Keratinocyte (primary cell): ENCODE measurements at places on chromosomes 6 and 20. TPM values are rescaled to one million over a fixed set of nuclear protein-coding genes. Genes with fewer than 3 reads are reported as not detected.

GRCh38 chr6:18527836-18528743 is 140.9 kb downstream of the RNF144B start:
- no peak for DNase-seq

DNA sequence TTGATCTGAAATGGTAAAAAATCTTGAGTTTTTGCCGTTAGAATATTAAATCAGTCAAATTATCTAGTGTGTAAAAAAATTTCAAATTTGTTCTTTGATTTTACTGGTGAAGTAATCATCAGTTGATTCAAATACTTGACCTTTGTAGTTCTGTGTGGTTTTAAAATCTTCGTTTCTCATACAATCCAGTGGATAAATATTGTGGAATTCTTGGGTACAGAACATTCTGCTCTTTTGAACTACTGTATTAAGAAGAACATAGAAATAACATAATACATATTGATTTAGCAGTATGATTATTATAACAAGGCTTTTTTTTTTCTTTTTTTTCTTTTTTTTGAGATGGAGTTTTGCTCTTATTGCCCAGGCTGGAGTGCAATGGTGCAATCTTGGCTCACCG is 491.8 kb downstream of the CD109 start:
- no peak for DNase-seq

DNA sequence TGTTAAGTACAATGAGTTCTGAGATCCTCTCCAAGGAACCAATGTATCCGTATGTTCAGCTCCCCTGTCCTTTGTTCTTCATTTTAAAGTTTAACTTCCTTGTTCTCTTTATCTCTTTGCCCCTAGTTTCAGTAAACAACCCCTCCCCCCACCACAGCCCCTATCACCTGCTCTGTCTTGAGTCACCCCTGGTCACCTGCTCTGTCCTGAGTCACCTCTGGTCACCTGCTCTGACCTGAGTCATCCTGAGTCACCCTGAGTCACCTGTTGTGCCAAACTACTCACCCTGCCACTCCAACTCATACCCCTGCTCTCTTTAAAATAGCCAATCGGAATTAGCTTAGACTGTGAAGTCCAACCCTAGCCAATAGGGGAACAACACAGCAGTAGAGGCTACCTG is 288.7 kb upstream of the CDYL start:
- DNase-seq: peak; percentile 81

DNA sequence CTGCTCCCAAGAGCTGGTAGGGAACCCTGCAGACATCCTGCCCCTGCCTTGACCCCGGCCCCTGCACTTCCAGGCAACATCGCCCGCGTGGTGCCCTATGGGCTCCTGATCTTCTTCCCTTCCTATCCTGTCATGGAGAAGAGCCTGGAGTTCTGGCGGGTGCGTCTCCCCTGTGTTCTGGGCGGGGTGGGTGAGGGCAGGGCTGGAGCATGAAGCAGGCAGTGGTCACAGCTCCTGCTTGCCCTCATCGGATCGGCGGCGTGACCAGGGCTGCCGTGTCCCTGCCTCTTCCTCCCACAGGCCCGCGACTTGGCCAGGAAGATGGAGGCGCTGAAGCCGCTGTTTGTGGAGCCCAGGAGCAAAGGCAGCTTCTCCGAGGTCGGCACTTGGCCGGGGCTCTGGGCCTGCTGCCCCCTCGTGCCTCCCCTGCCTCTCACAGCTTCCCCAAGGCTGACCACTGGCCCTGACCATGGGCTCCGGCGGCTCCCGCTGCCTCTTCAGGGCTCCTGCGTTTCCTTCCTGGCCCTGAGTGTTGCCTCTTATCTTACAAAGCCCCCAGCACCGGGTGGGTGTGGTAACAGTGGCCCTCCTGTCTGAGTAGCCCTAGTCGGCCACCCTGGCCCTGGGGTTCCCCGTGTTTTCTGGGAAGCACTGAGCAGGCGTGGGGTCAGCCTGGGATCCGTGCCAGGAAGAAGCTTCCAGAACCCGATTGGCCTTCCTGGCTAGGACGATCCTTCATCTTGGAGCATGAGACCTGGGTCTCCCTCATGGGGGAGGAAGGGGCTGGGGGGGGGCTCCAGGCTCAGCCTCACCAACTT is 8.0 kb upstream of the TNFRSF6B start:
- DNase-seq: no peak

DNA sequence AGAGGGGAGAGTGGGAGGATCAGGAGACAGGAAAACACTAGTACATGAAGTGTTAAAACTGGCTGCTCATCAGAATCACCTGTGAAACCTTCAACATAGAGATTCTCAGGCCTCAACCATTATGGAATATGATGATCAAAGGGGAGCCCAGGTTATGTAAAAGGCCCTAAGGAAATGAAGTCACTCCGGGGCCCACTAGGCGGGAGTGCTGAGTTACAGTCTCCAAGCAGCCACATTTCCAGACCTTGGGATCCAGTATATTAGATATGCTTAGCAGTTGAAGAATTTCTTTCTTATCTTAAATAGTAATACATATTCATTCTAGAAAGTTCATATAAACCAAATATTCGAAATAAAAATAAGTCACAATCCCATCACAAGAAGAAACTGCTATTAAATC is 476.3 kb downstream of the PRKN start:
- DNase-seq: no peak

- DNase-seq: no peak
Observed at GRCh38 chr6:123169774-123170095, 173.7 kb downstream of the CLVS2 start.

DNA sequence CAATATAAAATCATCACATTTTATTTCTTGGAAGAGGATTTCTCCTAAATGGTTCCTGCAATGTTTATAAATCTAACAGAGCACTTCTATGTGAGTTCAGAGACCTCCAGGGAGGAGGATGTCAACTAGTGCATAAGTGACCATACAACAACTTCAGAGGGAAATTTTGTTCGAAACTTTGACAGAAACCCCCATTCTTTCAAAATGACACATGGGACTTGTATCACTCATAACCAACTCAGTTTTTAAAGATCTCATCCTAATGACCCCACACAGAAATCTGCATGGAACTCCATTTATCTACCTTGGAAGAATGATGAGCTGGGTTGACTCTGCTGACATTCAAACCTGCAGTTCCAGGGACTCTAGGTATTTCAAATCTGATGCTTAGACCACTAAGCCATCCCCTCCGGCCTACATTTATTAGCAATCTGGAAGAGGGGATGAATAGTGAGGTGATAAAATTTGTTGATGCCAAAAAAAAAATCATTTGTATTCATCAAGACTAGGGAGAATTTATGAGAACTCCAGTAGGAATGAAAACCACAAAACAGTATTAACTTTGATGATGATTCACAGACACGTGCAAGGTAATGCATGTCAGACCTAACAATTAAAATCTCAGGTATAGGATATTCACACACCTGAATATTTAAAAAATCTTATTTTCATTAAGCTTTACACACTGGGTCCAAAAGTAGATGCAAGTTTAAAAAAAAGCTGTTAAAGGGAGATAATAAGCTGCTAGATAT is 153.0 kb downstream of the REV3L start:
- no peak for DNase-seq

DNA sequence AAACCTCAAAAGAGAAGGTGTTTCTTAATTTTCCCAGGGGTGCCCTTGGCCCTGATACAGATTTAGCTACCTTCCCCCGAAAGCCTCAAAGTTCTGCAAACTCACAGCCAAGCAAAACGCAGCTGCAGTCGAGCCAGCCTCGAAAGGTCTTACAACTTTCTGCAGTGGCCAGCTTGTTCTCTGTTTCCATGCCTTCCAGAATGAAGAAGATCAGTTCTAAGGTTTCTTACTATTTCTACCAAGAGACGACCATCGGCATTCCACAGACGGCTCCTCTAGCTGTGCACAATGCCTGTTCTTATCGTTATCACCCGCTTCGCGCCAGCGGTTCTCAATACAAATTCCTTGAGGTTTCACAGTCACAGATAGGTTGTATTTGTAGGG is 28.5 kb upstream of the CCR6 start:
- DNase-seq: no peak

DNA sequence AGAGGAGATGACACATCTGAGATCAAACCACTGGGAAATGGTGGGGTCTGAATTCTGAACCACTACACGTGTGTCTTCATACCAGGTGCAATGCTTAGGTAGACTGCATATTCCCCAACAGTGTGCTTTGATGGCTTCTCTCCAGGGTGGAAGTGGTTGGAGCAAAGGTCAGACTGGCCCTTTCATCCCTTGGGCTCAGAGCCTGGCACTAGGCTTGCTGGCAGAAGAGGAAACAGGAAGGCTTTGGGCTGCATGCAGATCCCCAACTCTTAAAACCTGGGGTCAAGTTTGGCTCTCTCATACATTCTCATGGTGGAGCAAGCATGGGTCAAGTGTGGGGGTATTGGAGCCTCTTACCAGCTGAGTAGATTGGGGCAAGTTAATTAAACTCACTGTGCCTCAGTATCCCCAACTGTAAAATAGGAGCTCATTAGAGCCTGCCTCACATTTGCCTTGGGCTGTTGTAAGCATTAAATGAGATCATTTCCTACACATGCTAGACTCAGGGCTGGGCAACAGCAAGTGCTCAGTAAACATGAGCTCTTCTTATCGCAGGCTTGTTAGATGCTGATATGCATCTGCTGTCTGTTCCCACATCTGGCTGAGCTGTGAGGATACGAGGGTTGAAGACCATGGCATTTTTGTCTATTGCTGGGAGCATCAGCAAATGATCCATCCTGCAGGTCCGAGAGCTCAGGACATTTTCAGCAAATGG is 51.6 kb upstream of the FAM83D start:
- DNase-seq: no peak

DNA sequence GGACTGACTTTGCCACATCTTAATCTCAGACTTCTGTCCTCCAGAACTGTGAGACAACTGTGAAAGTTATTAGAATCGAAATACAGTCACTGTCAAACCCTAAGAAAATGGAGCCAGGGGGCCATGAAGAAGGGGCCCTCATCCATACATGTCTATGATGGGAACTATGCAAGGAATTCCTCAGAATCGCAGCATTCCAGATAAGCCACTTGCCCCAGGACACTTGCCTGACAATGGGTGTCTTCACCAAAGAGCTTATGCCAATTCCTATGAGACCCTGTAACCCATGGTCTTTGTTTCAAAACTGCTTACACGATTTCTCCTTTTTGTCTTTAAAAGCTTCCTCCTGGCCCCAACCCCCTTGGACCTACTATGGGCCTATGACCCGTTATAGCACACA is 90.4 kb upstream of the FOXP4 start:
- DNase-seq: no peak

DNA sequence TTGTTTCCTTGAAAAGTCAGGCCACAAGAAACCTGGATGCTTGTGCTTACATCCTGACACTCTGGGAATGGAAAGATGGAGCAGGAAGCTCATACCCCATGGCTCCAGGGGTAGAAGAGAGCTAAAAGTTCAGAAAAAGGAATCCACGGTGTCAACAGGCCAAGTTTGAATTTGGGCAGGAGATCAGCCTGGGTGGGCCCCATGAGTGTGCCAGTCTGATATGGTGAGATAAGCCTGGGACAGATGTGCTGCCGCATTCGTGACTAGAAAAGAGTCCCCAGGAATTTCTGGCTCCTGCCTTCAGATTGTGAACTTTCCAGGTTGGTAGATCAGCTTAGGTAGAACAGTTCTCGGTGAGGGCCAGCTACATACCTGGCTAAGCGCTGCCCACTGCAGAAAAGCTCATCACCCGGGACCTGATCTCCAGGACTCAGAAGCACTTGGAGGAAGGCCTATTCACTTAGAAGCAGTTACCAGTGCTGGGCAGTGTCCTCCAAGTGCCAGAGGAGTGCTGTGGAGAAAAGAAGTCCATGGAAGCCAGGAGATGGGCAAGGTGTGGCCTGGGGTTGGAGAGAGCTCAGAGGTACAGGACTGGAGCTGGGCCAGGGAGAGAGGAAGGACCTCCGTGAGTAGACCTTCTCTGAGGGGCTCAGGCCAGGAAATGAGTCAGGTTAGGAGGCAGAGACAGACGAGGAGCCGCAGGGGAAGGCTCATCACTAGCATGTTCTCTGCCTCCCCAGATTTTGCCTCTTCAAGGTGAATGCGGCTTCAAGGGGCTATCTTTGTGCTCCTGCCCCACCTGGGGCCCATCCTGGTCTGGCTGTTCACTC is at the start of gene TSPO2:
TSPO2 (plus strand) TSS at position 242 of the 830 bp plus-strand sequence; CDS start at position 761, 519 bp downstream.
- DNase-seq: no peak

- no peak for DNase-seq
Observed at GRCh38 chr20:38434301-38434741, 807 bp downstream of the SNHG17 start.

GRCh38 chr6:140050101-140050995 is 675.9 kb upstream of the CITED2 start:
- no peak for DNase-seq

DNA sequence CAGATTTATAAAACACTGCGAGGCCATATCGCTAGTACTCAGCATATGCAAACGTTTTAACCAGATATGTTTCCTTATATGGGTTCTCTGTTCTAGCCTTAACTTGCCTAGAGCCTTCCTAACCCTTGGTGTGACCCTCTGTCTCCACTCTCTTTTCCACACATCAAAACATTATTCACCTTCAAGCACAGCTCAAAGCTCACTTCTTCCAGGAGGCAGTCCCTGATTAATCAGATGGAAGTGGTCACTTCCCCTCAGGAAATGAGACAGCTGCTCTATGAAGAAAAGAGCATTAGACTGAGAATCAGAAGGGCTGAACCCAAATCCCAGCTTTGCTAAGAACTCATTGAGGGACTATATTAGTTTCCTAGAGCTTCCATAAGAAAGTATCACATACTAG is 39.8 kb upstream of the SLC17A4 start:
- no peak for DNase-seq

- DNase-seq: no peak
Observed at GRCh38 chr20:15342991-15343523, 1005.6 kb upstream of the FLRT3 start.

GRCh38 chr20:33861458-33861857 is 50.3 kb downstream of the CHMP4B start:
- no peak for DNase-seq

- no peak for DNase-seq
Observed at GRCh38 chr6:31575335-31575901, at the start of gene TNF. Gene TNF (plus strand): TSS chr6:31575565. CDS start chr6:31575742, 177 bp downstream.

DNA sequence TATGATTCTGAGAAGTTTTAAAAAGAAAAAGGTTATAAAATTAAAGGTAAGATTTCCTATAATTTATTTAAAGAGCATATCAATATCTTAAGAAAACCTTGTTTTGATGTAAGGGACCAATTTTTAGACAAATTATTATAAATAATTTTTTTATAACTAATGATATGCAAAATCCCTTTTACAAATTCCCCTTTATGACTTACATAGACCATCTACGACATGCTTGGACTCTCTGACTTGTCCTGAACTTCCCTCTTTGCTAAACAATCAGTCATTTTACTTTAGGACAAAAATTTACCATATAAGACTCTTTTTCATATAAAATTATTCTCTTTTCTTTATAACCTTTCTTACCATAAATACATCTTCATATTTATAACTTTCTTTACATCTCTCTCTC is 15.3 kb upstream of the ANGPT4 start:
- no peak for DNase-seq

GRCh38 chr6:11202513-11203305 is 29.8 kb downstream of the NEDD9 start:
- DNase-seq: no peak

GRCh38 chr6:66985816-66986215 is 1278.8 kb upstream of the EYS start:
- no peak for DNase-seq

GRCh38 chr6:21384216-21384615 is 209.3 kb upstream of the SOX4 start:
- no peak for DNase-seq

- DNase-seq: peak; percentile 87
Observed at GRCh38 chr6:106858653-106859092, 115.9 kb downstream of the CD24 start.

The TENT5A gene
- 1.2 to 1.6 TPM (median 1.3 TPM) in 3 replicates for polyA plus RNA-seq

The SMLR1 gene
- polyA plus RNA-seq: not detected in 3 replicates

The SASH1 gene
- 4.4 to 6.0 TPM (median 4.4 TPM) in 3 replicates for polyA plus RNA-seq

The NOTCH4 gene
- 0.07 to 0.13 TPM (median 0.11 TPM) in 3 replicates for polyA plus RNA-seq

The CGAS gene
- polyA plus RNA-seq: 0.57 to 1.1 TPM (median 1.00 TPM) in 3 replicates

The BHLHE23 gene
- not detected in 3 replicates for polyA plus RNA-seq
